ENCODE measurements at places on chromosomes 13 and 19.

GRCh38 chr19:35297922-35298321 lies 6.0 kb downstream of the MAG start:
- DNase-seq = no peak

- no peak for DNase-seq
These were observed 844 bp downstream of the ZNF543 start for GRCh38 chr19:57321116-57321515.

- no peak for DNase-seq
These were observed 19.2 kb upstream of the C2CD4C start for GRCh38 chr19:428149-428548.

DNA sequence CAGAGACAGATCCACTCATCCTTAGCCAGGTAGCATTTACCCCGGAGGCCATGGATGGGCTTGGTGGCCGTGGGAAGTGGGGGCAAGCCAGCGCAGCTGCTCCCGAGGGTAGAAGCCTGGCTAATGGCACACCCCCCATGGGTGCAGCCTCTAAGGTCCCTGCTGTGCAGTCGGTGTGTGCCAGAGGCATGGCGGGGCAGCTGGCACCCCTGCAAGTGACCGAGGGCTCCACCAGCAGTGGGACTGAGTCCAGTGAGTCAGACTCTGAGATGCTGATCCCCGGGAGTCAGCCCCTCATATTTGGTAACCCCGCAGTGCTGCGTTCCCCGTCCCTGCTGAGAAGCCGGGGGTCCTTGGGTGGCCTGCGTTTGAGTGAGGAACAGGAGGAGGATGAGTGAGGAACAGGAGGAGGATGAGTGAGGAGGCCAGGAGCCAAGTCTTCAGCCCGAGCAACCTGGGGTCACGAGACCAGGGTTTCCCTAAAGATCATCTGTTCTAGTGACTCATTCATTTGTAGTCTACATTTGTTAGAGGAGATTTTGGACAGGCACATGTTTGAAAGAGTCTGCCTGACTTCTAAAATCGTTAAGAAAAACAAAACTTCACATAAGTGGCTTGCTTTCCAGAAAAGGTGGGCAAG lies 180.7 kb downstream of the STK24 start:
- DNase-seq = no peak

- DNase-seq = no peak
These were observed 3.1 kb upstream of the TNFSF13B start for GRCh38 chr13:108266321-108266990.

GRCh38 chr13:98173431-98174152 lies 3.5 kb downstream of the RNF113B start:
- no peak for DNase-seq

DNA sequence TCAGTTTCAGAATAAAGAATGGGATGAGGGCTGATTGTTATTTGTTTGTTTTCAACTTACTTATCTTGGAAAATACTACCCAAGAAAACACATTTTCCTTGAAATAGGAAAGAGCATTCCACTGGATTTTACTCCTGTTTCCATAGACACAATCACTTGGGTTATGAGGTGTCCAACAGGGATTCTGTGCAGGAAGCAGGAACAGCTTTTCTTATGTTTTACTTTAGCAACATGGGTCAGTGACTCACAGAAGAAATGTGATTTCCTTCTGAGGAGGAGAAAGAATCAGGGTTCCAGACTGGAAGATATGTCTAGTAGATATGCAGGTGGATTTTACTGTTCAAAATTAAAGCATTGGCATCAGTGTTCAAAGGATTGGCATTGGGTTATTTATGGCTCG lies 180.8 kb upstream of the GPC6 start:
- DNase-seq = no peak

DNA sequence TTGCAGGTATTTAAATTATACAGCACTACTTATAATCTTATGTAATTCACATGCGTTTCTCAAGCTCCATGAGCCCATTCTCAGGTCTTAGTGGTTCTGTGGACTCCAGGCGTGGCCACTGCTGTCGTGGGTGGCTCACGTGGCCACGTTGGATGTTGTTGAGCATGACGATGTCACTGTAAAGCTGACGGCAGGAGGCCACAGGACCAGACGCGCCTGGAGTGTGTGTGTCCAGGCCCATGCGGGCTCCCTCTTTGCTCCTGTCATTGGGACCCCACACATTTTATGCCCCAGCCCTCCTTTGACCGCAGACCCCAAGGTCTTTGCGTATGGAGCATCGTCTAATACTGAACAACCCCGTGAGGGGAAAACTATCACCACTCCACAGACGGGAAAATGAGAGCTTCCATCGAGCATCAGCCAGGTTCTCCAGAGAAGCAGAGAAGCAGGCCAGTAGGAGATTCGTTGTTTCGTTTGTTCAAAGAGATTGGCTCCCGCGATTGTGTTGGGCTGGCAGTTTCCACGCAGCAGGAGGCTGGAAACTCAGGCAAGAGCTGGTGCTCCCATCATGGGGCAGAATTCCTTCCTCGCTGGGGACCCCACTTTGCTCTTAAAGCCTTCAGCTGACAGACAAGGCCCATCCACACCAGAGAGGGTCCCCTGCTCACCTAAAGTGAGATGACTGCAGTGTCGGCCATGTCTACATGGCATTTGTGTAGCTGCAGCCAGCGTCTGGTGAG lies 129.3 kb upstream of the SPACA7 start:
- DNase-seq = no peak

- no peak for DNase-seq
These were observed 36.4 kb upstream of the STARD13 start for GRCh38 chr13:33321686-33322542.

DNA sequence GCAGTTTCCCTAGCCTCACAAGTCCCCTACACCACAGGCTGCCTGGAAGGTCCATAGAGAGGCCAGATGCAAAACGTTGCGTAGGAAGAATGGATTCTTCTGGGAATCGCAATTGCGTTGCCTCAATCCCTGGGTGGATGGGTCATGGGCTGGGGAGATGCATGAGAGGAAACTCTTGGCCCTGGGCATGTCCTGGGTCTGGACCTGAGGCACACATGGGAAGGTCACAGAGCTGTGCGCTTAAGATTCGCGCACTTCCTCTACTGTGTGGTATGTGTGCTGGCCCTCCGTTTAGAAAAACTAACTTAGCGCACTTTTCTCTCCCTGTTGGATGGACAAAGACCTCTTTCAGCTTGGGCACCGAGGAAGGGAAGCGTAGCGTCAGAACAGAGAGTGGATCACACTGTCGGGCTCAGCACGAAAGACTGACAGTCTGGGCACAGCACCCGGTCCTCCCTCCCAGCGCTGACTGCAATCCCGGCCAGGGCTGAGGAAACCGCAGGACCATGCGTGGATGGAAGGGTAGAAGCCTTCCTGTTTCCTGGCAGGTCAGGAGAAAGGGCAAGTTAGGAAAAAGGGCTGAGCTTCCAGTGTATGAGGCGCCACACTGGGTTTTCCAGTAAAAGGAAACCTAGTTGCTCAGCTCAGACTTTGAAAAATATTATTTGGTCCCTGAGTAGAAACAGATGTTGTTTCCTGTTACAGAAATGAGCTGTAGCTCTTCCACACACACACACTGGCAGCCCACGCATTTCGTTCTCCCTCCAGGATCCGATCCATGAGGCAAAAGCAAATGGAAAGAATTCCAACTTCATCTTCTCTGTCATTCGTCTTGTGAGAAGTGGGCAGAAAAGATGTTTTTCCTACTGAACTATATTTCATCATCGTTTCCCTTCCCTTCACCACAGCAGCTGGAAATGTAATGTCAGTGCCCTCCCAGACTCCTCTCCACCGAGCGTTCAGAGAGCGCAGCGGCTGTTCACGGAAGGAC lies 86.0 kb downstream of the ING1 start:
- DNase-seq = no peak

- DNase-seq = no peak
These were observed 1.2 kb downstream of the CIRBP start for GRCh38 chr19:1270213-1270853.

GRCh38 chr13:111269508-111269907 lies 50.9 kb upstream of the TEX29 start:
- no peak for DNase-seq

DNA sequence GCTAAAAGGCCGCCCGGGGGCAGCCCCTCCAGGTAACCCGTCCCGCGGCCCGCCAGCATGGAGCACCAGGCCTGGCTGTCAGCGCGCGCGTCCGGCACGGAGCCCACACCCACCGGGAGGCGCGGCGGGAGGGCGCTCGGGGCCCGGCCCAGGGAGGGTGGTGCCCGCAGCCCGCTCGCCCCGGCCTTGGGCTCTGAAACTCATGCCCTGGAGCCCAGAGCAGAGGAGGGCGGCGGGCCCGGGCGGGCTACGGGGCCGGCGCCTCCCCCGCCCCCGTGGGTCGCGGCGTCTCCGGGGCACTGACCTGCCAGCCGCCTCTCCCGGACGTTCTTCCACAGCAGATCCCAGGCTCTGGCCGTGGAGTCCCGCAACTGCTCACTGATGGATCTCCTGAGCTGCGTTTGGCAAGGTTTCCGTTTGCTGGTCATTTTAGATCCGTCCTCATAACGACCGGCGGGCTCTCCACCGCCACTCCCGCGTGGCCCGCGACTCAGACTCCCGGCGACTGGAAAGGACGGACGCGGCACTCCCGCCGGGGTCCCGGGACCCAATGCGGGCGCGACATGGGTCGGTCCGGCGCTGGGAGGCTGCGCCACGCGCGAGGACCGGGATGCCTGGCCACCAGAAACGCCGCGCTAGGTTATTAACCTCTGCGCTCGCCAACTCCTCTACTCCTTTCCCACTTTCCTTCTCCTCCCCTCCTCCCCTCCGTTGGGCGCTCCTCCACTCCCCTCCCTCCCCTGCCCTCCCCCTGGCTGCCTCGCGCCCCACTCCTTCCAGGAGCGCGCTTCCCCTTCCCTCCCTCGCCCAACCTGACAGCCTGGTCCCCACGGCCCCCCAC lies 64.7 kb upstream of the STARD13 start:
- DNase-seq = no peak

GRCh38 chr19:10660346-10660745 lies 6.2 kb downstream of the ILF3 start:
- DNase-seq = no peak

DNA sequence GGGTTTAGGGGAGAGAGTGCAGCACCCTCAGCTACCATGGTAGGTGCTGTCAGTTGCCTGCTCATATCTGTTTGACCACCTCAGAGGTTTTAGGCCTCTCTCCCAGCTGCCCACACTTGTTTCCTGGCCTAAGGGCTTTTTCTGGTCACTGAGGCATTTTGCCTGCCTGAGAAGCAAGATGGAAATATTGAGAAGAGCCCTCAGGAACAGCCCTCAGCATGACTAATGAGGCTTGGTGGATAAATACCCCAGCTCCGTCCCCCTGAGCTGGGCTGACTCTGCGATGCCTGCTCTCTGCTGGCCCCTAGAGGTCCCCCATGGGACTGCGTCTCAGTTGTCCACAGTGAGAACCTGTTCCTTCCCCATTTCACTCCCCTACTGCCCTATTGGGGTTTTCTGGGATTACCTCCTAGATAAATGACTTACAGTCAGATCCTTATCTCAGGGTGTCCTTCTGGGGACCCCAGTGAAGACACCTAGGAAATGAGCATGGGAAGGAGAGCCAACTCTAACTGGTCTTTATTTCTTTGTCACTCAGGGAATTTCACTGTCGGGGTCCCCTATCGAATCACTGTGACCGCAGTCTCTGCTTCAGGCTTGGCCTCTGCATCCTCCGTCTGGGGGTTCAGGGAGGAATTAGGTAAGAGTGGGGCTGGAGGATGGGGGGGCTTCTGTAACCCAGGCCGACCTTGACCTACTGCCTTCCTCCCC lies 13.3 kb downstream of the PALM3 start:
- DNase-seq = peak; percentile 74

- DNase-seq = no peak
These were observed 27.5 kb upstream of the CEACAM1 start for GRCh38 chr19:42555801-42556200.

GRCh38 chr13:74251778-74252519 lies 117.7 kb upstream of the KLF12 start:
- no peak for DNase-seq

GRCh38 chr13:94366677-94367076 lies 112.8 kb downstream of the DCT start:
- no peak for DNase-seq

DNA sequence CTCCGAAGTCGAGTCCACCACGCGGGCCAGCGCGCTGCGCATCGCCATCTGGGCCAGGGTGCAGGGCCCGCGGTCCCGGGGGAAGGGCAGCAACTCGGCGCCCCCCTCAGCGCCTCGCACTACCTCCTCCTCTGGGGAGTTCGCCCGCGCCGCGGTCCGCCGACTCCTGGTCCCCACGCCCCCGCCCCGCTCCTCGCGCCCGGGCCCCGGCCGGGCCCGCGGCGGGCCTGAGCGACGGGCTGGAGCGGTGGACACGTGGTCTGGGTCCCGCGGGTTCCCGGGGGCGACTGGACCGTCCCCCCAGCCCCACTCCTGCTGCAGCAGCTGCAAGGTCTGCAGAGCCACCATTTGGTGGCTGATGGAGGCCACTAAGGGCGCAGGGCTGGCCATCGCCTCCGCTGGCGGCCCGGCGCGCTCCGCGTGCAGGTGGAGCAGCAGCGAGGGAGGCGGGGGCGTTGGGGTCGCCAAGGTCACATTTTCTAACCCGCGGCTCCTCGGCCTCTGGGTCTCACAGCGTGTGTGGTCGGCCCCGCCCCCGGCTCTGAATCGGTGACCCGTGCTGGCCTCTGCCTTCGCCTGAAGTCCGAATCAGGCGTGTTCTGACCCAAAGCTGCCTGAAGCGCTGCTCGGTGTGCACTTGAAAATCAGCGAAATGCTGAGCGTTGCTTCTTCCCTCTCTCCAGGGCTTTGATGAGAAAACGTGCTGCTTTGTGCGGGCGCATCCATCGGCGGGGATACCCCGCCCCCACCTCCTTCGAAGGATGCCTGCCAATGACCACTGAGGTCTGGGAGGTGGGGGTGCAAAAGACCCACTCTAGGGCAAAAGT lies at the start of gene DLEU7:
Gene DLEU7, minus strand, starts transcription at position 436 of the 827 bp plus-strand sequence. Its CDS starts 46 bp downstream, at position 390.
- no peak for DNase-seq

GRCh38 chr19:46753420-46754155 lies 7.3 kb upstream of the STRN4 start:
- DNase-seq = peak; percentile 79

- no peak for DNase-seq
These were observed 53.7 kb downstream of the PEPD start for GRCh38 chr19:33467851-33468250.

DNA sequence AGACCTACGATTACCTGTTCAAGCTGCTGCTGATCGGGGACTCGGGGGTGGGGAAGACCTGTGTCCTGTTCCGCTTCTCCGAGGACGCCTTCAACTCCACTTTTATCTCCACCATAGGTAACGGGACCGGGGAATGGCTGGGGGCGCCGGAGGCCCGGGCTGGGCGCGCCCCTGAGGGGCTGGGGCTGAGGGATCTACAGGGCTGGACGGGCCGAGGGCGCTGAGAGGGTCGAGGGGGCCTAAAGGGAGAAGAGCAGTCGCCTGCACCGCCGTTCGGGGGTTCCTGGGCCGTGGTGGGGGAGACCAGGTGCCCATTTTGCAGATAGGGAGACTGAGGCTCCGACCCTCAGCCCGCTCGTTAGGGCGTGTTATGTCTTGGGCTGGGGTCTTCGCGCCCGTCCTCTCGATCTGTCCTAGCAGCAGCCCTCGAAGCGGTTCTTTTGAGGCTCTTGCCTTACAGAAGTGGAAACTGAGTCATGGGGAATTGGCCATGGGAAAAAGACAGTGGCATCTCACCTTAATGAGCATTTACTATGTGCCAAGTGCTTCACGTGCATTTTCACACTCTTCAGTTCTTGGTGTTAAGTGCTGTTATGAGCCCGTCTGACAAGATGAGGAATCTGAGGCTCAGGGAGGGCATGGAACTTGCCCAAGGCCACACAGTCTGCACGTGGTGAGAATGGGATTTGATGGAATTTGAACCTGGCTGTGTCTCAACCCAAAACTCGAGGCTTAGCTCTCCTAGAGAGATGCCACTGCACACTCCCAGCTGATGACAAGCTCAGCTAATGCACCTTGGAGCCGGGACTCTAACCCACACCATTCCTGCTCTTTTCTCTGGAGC lies 442 bp downstream of the RAB8A start:
- DNase-seq = no peak

- DNase-seq = no peak
These were observed 14.0 kb upstream of the MYADM start for GRCh38 chr19:53853707-53854106.

Data from activated T-cell treated with anti-CD3 and anti-CD28 coated beads, Interleukin-2, amount 50 U/mL, for 72 hours (primary cell).